ENCODE measurements at places on chromosomes 7 and 10.
A peak's percentile ranks its signal among the peaks of the same experiment; 100 is the strongest.

GRCh38 chr7:87816389-87816788 lies 59.8 kb downstream of the SLC25A40 start:
- DNase-seq: no peak

DNA sequence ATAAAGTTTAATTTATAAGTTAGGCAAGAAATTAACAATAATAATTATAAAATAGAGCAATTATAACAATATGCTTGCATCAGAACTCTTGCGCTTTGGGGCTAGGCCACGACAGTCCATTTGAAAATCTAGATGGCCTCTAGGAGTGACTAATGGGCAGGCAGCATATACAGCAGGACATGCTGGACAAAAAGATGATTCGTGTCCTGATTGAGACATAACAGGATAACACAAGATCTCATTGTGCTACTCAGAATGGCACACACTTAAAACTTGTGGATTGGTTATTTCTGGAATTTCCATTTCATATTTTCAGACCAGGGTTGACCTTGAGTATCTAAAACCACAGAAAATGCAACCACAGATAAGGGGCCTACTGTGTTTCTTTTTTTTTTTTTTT lies 27.5 kb downstream of the CTNNA3 start:
- DNase-seq: peak; percentile 14

- no peak for DNase-seq
Observed at GRCh38 chr10:86981716-86982115, 13.4 kb downstream of the ADIRF start.

- DNase-seq: no peak
Observed at GRCh38 chr7:106918991-106919390, 53.9 kb downstream of the PIK3CG start.
